ENCODE measurements at places on chromosomes 16 and 17. TPM values are rescaled to one million over a fixed set of nuclear protein-coding genes. Genes with fewer than 3 reads are reported as not detected.
A peak's percentile ranks its signal among the peaks of the same experiment; 100 is the strongest.

DNA sequence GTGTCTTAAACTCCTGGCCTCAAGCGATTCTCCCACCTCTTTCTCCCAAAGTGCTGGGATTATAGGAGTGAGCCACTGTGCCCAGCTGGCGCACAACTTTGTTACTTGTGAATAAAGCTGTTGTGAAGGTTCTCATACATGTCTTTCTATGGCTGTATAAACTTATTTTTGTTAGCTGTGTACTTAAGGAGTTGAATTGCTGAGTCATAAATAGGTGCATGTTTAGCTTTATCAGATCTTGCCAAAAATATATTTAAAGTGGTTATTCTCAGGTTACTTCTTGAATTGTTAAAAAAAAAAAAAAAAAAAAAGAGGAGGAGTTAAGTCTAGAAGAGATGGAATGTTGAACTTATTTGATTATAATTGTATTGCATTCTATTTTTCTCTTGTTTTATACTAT, 47.6 kb upstream of the IRX3 start:
- DNase-seq = no peak

- DNase-seq = no peak
These were observed 23.4 kb upstream of the JPT2 start for GRCh38 chr16:1654505-1655268.

DNA sequence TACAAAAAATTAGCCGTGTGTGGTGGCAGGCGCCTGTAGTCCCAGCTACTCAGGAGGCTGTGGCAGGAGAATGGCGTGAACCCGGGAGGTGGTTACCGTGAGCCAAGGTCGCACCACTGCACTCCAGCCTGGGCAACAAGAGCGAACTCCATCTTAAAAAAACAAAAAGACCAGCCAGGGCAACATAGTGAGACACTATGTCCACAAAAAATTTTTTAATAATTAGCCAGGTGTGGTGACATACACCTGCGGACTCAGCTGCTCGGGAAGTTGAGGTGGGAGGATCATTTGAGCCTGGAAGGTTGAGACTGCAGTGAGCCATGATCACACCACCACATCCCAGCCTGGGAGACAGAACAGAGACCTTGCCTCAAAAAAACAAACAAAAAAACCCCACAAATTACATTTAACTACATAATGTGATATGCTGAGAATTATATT, 29.1 kb downstream of the FANCA start:
- no peak for DNase-seq

GRCh38 chr16:747978-748746, 7.4 kb upstream of the CIAO3 start:
- no peak for DNase-seq

GRCh38 chr17:68783861-68784260, 171.3 kb downstream of the ABCA8 start:
- DNase-seq = no peak

- DNase-seq = no peak
These were observed 18.9 kb downstream of the TMEM94 start for GRCh38 chr17:75475144-75475835.

DNA sequence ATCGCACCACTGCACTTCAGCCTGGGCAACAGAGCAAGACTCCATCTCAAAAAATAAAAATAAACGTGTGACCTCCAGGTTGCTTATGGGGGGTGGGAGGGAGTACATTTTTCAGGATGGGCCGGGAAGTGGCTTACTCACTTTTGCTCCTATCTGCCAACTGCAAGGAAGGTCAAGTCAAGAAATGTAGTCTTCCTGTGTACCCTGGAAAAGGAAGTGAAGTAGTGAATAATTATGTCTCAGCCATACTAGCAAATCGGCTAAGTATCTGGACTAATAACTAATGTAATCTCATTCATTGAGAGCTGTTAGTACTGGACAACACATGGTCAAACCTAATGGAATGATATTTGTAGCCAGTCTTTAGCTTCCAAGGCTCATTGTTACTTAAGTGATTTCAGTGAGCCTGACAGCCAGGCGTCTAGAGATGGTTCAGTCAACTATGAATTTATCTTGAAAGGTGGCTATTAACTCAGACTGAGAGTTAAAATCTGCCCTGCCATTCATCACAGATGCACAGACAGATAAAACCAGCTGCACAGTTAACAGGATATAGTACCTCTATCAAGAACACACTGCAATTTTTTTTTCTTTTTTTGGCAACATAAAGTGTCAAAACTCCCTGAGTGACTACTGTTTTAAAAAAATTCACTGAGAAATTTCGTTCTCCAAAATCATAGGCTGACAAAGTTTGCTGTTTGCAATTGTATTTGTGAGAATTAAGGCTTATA, 3.7 kb upstream of the TACO1 start:
- DNase-seq = no peak

GRCh38 chr16:69579783-69580481, 14.2 kb downstream of the NFAT5 start:
- no peak for DNase-seq

GRCh38 chr17:10640475-10640874, 16.6 kb downstream of the MYH3 start:
- DNase-seq = no peak

GRCh38 chr17:8393470-8394231, 4.0 kb downstream of the RNF222 start:
- DNase-seq = no peak

- DNase-seq = no peak
These were observed 1207.5 kb upstream of the GOT2 start for GRCh38 chr16:59941594-59941993.

DNA sequence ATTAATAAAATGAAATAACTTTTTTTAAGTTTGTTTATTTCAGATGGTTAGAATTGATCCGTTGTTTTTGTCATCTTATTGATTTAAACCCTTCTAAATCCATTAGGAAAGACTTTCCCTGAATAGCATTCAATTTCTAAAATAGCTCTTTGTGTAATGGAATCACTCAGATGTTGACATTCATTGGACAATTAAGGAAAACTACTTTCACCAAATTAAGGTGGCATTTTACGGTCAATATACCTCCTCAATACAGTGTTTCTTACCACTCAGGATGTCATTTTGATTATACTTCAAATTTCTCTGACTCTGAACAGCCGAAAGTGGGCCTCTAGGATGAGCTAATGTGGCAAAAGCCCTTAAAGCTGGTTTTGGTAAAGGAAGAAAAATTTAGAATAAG, 1.8 kb downstream of the ARL6IP1 start:
- no peak for DNase-seq

GRCh38 chr17:72244494-72244893, 123.7 kb downstream of the SOX9 start:
- DNase-seq = no peak

GRCh38 chr17:68605914-68606313, 4.7 kb upstream of the FAM20A start:
- no peak for DNase-seq

DNA sequence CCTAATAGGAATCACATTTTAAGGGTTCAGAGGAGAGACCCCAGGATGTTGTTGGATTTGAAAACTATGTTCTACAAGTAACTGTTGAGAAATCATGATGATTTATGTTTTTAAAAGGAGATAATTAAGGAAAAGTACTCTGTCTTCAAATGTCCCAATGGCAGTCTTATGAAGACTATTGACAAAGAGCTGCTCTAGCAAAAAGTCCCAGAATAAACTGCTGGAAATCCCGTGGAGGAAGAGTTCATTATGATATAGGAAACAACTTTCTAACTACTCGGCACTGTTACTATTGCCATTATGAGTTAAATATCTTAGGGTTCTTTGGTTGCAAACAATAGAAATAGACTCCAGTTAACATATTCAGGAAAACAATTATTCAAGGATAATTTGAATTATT, 65.6 kb upstream of the GAS7 start:
- DNase-seq = no peak

GRCh38 chr16:74455213-74455612, 33.9 kb upstream of the CLEC18B start:
- DNase-seq = no peak

DNA sequence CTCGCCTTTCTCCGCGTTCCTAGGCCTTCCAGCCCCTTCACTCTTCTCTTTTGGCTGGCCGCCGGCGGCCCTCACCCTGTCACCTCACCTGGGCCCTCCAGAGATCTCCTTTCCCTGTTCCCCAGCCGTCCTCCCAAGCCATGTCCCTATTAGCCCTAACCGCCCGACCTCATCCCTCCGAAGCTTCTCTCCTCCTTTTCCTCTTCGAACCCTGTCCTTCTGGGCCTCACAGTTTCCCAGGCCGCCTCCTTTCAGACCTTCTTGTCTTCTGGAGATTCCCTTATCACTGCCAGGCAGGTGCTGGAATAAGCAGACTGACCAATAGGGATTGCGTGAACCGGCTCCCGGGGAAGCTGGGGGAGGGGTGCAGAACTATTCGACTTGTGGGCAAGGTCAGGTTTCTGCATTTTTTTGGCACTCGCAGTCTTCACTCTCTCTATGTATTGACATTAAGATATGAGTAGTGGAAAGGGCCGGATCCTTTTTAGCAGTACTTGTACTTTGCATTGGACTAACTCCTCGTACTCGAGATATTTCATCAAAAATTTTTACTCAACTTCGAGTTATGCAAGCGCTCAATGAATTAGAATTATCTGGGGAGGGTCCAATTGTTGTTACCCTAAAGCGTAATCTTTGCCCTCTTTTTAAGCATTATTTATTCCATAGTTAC, 690 bp downstream of the RHOT1 start:
- peak; percentile 39 for DNase-seq

DNA sequence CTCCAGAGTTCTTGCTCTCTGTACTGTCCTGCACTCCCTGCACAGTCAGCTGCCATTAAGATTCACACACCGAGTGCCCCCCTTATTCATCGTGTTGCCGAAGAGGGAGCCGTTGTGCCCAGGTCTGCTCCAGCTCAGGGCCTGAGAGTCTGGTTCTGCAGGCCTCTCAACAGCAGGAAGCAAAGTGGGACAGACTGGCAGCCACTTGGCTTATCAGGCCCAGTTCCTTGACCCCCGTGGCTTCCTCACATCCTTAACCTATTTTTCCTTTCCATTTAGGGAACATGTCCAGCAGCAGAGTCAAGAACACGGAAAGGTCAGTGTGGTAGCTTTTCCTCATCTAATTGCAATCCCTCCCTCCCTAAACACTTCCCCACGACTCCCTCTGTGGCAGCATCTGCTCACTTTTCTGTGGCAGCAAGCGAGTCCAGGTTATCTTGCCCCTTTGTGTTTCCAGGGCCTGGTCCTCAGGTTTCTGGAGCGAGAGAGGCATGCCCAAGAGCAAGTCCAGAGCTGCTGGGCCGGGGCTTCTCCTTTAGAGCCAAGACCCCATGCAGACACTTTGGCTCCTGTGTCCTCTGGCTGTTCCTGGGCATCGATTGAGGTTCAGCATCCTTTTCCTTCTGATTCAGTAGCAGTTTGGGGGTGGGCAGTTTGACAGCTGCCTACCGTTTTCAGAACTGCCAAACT, 22.1 kb upstream of the ADAM11 start:
- no peak for DNase-seq

- DNase-seq = no peak
These were observed 9.2 kb downstream of the MINK1 start for GRCh38 chr17:4842376-4842775.

- no peak for DNase-seq
These were observed 13.4 kb downstream of the ENDOV start for GRCh38 chr17:80428363-80428762.

DNA sequence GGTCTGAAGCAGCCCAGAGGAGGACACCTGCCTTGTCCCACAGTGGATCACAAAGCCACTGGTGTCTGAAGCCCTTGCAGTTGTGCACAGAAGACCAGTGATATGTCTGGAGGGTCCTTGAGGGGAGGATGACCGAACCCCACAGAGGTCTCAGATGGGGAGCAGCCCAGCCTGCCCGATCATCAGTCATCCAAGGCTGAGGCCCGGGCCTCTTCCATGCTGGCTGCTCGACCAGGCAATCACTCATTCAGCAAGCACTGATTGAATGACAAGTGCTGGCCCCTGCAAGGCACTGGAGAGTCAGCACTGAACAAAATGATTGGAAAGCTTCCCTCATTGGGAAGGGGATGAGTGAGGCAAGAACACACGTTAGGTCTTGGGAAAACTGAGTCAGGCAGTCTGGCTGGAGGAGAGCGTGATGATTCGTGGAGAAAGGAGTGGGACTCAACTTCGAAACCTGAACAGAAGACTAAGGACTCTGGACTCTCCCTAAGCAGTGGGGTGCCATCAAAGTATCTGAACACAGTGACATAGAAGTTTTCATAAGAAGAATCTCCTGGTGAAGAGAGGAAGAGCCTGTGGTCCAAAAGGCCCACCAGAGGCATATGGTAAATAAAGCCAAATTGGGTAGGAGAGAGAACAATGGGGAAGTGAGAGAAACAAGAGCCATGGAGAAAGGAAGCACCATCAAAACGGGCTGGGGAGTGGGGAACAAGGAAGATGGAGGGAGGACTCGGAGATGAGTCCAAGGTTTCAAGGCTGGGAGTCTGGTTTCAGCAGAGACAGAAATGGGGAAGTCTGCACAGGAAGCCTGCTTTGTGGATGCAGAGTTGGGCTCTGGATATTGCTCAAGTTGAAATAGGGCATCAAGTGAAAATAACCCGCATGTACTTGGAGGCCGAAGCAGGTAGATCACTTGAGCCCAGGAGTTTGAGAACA, 10.2 kb downstream of the PIK3R5 start:
- no peak for DNase-seq

- no peak for DNase-seq
These were observed 2.3 kb downstream of the VKORC1 start for GRCh38 chr16:31092330-31092729.

DNA sequence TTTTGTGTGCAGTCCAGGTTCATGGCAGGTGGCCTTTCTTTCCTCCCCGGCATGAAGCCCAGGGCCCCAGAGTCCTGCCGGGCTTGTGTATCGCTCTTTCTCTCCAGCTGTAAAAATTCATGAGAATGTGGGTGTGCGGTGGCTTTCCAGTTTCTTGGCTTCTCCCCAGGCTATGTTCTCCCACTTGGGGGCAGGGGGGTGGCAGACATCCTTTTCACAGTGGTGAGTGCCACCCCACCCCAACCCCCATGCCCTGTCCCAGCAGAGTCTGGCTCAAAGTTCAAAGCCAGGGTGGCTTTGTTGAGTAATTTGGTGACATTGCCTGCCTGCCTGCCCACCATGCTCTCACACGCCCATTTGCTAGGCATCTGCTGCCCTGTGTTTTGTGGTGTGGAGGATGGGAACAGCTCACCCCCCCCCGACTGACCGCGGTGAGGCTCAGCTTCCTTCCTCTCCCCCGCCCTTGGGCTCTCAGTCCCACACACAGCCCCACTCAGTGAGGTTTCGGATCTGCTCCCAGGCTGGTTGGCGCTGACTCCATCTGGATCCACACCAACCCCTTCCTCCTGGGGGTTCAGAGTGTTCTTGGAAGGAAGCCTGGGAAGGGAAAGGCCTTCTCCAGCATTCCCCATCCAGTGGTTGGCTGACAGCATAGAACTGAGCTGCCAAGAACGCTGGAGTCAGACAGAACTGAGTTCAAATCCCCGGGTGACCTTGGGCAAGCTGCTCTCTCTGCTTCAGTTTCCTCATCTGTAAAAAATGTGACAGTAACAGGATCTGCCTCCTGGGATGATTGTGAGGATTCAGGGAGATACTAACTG, 36.0 kb downstream of the CHD9 start:
- peak; percentile 96 for DNase-seq

ANKS4B gene
- polyA plus RNA-seq = not detected

ADAM11 gene
- polyA plus RNA-seq = 0.37 TPM

ZNF287 gene
- polyA plus RNA-seq = 6.3 TPM

ALDH3A2 gene
- polyA plus RNA-seq = 11.0 TPM

KRT9 gene
- not detected for polyA plus RNA-seq

RAPGEFL1 gene
- 2.9 TPM for polyA plus RNA-seq

CCL18 gene
- polyA plus RNA-seq = not detected

RASL10B gene
- polyA plus RNA-seq = 3.3 TPM

SEPTIN1 gene
- polyA plus RNA-seq = not detected

PRDM7 gene
- polyA plus RNA-seq = not detected

AOC2 gene
- 0.16 TPM for polyA plus RNA-seq

GJC1 gene
- polyA plus RNA-seq = 20.6 TPM

EFCAB13 gene
- polyA plus RNA-seq = 1.6 TPM

TNP2 gene
- not detected for polyA plus RNA-seq

CD2BP2 gene
- 49.5 TPM for polyA plus RNA-seq

IRX3 gene
- polyA plus RNA-seq = not detected

MYH8 gene
- polyA plus RNA-seq = not detected

All from AG04450 (cell line).